NCI-H2081 (cell line): ENCODE measurements at places on chromosomes 16 and 17.

DNA sequence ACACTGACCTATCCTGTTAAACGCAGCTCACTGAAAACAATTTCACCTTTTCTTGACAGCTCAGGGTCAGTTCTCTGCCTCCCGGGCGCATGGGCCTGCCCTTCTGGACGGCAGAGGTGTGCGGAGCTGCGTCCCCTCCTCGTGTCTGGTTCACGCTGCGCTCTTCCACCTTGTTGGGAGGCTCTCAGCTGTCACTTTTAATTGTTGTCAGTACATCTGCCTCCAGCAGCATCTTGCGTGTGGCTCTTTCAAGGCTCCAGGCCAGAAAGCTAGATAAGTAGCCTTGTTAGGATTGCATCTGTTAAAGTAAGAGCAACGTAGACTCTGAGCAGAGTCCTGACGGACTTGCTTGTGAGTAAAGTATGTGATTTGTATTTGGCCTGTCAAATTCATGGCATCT is 59.4 kb downstream of the MGAT5B start:
- DNase-seq: no peak

GRCh38 chr17:65627108-65627507 is 65.7 kb upstream of the AXIN2 start:
- DNase-seq: no peak

DNA sequence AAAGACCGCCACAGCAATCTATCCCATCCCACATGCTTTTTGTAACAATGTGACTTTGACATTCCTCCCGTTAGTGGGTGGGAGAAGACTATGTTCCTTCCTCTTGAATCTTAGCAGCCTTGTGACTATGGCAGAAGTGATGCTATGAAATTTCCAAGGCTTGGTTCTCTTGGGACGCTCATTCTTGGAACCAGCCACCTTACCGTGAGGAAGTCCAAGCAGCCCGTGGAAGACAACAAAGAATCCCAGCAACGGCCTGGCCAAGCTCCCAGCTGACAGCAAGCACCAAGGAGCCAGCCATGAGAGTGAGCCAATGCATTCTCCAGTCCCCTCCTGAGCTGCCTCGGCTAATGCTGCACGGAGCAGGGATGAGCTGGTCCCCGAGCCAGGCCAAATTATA is 62.3 kb downstream of the VPS53 start:
- DNase-seq: no peak

DNA sequence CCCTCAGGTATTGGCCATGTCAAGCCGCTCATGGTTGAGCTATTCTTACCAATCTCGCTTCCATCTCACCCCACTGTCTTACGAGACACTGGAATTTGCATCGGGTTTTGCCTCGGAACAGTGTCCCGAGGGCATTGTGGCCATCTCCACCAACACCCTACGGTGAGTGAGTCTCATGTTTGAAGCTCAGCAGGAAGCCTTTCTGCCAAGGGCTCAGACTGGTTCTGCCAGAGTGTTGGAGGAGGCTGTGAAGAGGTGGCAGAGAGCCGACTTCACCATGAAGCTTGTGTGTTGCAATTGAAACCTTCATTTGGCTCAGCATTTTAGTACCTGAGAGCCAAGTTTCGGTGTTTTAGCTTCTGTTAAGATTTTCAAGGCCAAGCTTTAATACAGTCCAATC is 38.0 kb downstream of the SF3B3 start:
- no peak for DNase-seq

- no peak for DNase-seq
Measured at GRCh38 chr17:30809867-30810266, 14.6 kb downstream of the CRLF3 start.

- no peak for DNase-seq
Measured at GRCh38 chr16:86354641-86355513, 155.4 kb upstream of the FOXF1 start.

DNA sequence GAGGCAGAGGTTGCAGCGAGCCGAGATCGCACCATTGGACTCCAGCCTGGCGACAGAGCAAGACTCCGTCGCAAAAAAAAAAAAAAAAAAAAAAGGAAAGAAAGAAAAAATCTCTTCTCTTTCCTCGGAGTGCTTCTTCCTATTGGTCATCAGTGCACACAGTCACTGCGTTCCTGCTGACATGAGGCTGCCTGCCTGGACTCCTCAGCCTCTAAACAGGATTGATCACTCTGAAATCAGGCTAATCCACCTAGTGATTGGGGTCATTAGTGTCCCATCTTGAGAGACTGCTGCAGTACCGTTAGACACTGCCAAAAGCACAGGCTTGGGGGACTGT is 30.8 kb downstream of the PLCD3 start:
- no peak for DNase-seq

DNA sequence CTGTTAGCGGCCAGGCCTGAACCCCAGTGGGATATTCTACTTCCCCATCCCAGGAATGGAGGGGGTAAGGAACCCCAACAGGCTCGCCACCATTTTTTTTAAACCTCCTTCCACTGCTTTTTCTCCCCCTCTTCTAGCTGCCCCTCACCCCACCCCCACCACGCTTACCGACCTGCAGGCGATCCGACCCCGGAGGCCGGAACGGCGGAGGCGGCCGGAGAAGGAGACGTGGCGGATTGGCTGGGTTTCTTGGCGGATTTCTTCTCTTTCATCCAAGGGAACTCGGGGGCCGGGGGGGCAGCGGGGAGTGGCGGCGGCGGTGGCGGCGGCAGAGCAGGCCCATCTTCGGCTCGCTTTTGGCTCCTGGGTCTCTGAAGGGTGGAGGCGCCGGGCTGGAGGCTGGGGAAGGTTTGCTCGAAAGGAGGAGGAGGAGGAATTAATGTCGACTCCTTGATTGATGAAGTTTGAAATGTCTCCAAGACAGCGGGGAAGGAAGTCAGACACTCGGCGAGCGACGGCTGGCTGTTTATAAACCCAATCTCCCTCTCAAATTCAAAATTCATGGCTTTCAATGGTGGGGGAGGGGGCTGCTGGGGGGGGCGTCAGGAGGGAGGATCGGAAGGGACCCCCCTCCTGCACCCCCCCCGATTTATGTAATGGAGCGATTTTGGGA is 424 bp downstream of the HOXB2 start:
- DNase-seq: peak; percentile 77

GRCh38 chr17:82871056-82871775 is 31.4 kb upstream of the ZNF750 start:
- no peak for DNase-seq

DNA sequence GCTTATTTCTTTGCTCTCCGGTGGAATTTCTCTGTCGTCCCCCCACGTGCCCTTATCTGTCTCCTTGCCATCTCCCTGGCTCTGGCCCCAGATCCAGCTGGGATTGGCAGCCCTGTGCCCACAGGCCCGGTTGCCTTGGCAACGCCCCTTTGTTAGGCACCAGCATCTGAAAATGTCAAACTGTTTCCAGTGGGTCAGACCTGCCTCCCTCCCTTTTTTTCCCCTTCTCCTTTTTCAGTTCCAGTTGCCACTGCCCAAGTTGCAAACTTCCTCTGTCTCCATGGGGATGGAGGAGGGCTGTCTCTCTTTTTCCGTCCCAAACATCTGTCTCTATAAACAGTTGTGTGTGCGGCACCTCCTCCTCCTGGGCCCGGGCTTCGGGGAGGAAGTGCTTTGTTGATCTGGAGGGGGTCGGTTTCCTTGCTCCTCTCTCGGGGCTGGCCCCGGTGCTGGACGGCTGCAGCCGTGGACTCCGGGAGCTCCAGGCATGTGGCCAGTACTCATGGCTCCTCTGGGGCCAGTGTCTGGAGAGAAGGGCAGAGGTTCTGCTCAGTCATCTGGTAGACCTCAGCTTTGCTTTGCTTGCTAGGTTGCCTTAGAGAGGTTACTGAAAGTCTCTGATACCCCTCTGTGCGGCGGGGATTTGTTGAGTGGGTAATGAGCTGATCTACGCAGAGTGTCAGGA is 35.3 kb downstream of the SOCS3 start:
- peak; percentile 51 for DNase-seq

- DNase-seq: no peak
Measured at GRCh38 chr16:50228364-50228868, 37.9 kb upstream of the ADCY7 start.

GRCh38 chr16:23499801-23500200 is 10.5 kb downstream of the GGA2 start:
- DNase-seq: no peak

- DNase-seq: no peak
Measured at GRCh38 chr16:21963887-21964286, 10.7 kb downstream of the UQCRC2 start.

- no peak for DNase-seq
Measured at GRCh38 chr17:66309793-66310192, 7.4 kb downstream of the PRKCA start.

DNA sequence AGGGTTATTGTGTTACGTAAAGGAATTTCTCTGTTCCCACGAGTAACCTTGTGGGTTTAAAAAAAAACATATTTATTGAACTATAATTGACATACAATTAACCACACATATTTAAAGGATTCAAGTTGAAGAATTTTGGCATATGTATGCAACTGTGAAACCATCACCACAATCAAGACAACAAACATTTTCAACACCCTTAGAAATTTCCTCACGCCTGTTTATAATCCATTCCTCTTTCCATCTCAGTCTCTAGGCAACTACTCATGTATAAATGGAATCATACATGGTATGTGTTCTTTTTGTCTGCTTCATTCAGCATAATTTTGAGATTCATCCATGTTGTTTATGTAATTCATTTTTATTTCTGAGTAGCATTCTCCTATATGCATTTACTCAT is 104.0 kb downstream of the MRTFB start:
- no peak for DNase-seq

DNA sequence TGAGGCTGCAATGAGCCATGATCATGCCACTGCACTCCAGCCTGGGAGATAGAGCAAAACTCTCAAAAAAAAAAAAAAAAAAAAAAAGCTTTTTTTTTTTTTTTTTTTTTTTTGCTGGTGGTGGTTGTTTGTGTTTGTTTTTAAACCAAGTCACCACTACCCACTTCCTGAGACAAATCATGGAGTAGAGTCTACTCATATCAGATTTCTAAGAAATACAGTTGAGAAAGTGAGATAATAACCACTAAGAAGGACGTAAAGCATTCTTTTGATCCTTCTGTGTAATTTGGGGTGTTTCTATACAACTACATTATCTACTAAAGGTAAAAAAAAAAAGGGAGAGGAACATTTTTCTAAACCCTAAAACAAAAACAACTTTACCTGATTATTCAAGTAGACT is 38.0 kb downstream of the AXIN2 start:
- DNase-seq: no peak

DNA sequence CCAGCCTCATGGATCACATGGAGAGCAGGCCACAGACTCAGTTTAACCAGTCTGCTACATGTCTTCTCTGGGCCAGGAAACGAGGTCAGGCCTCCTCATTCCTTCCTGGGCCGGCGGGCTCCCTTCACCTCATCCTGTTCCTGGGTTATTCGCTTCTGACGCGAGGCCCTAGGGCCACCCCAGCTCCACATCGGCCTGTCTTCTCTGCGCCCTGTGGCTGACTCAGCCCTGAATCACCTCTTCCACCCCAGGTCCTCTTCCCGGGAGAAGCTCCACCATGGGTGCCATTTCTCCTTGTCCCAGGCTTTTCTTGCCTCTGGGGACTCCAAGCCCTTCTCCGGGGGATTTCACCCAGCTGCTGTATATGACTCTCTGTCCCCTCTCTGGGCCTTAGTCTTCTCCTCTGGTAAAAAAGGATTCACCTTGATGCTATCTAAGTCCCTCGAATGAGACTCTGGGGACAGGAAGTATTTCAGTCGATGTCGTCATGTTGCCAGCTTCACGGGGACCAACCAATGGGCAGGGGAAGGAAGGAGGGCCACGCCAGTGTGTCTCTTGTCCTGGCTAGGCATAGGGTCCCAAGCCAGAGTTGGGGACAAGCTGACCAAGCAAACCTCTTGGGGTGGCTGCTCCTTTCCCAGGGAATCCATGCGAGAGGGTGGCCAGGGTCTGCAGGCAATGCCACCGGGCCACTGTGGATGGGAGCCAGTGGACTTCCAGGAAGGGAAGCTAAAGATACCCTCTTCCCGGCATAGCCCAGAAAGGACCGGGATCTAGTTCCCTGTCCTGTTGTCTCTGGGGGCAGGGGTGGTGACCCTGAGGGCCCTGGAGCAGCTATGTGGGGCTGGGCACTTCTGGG is 58.7 kb downstream of the SOCS3 start:
- no peak for DNase-seq

GRCh38 chr17:12134587-12134986 is 113.9 kb downstream of the MAP2K4 start:
- DNase-seq: no peak

DNA sequence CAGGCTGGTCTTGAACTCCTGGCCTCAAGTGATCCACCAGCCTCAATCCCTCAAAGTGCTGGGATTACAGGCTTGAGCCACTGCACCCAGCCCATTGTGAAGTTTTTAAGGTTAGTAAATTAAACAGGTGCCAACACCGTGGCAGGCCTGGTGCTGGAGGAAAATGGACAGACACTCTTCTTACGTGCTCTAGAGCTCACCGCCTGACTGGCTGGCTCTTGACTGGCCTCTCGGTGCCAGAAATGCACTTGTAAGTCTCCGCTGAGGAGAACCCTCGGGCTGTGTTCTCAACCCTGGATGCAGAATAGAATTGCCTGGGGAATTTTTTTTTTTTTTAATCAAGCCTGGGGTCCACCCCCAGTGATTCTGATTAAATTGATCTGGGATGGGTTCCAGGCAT is 10.3 kb upstream of the HAS3 start:
- no peak for DNase-seq

- DNase-seq: no peak
Measured at GRCh38 chr17:63626551-63627180, 4.4 kb downstream of the MAP3K3 start.

DNA sequence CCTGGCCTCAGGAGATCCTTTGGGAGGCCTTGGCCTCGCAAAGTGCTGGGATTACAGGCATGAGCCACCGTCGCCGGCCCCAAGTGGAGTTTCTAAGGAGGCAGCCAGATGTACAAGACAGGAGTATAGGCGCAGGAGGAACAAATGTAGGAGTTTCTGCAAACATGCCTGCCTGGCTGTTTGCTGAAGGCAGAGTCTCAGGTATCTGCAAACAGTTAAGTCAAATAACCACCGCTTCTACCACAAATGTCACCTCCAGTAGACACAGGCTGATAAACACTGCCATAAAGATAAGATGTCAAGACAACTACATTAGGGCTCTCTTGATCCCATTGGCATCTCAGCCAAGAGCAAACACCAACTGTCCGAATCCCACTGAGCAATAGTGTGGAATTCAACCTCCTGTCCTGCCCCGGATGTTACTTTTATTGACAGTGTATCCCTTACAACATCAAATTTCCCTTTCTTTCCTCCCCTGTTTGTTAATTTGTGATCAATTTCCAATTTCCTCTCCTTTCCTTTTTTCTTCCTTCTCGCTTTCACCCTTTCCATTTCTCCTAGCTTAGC is 5.6 kb upstream of the COG1 start:
- no peak for DNase-seq

GRCh38 chr17:29567554-29568330 is 759 bp upstream of the TP53I13 start:
- DNase-seq: peak; percentile 22

GRCh38 chr17:7024402-7024785 is 1.5 kb downstream of the BCL6B start:
- no peak for DNase-seq

GRCh38 chr16:79595931-79596450 is 4.5 kb downstream of the MAF start:
- DNase-seq: no peak

- no peak for DNase-seq
Measured at GRCh38 chr16:30802936-30803335, 15.9 kb upstream of the ZNF629 start.
